ENCODE measurements at places on chromosomes 1 and 21. TPM values are rescaled to one million over a fixed set of nuclear protein-coding genes. Genes with fewer than 3 reads are reported as not detected.

GRCh38 chr21:45278156-45278911, 9.4 kb downstream of the POFUT2 start:
- peak; percentile 23 for DNase-seq

The RNU1-3 gene
- total RNA-seq: 1,159 TPM

DNA sequence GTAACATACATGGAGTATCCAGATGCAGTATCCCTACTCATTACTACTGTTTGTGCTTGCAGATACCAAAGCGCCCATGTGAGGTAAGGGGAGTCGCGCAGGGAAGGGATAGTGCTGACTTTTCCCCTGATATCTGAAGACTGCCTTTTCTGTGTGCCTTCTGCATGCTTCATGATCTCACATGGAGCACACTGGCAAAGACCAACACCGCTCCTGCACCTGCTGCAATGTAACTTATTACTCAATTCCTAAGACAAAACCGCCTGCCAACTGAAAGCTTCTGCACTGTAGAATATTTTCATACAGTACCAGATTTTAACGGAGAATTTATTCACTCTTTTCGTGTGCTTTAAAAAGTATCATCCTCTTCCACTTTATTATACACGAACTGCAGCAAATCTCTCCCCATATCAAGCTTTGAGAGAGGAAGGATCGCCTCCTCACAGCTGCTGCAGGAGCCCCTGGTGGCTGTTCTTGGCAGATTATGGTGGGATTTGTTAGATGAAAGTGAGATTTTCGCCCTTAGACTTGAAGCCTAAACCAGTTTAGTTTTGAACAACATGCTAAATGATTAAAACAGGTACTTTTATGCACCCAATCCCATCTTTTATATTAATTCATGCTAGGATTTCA, 99.1 kb downstream of the PTPN14 start:
- DNase-seq: no peak

The IFI6 gene
- 13.1 TPM for total RNA-seq

DNA sequence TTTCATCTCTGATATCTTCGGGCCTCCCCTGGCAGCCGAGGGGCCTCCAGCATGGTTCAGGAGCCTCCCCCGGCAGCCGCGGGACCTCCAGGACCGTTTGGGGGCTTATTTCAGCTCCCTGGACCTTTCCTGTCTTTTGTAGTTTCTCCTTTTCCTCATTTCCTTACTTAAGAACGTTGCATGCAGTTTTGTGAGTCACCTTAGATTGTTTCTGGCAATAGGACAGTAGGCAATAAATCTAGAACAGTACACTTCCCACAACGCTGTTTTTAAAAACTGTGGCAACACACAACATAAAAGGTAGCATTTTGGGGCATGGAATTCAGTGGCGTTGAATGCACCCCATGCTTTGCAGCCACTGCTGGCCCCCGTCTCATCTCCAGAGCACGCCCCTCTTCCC, 24.4 kb downstream of the FAAP20 start:
- no peak for DNase-seq

- no peak for DNase-seq
Observed at GRCh38 chr1:229410692-229411433, 23.0 kb downstream of the ACTA1 start.

The CADM3 gene
- total RNA-seq: 0.20 TPM
